ENCODE measurements at places on chromosomes 5 and 9.
A peak's percentile ranks its signal among the peaks of the same experiment; 100 is the strongest.

DNA sequence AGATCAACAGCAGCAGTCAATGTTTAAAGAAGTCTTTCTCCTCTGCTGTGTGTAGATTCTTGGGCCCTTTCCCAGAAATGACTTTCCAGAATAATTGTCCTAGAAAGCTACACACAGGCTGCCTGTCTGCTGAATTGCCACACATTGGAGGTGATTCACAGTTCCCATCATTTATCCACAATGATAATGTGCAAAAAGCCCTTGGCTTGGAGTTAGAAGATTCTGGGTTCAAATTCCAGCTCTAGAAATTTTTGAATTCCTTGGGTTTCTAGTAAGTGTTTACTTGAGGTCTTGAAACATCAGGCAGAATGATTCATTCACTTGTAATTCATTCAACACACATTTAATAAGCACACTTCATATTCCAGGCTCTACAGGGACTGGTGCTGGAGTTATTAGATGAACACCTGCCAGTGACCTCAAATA, 28.6 kb upstream of the EPB41L4B start:
- no peak for DNase-seq
- H3K27me3 ChIP-seq: no peaks in the 10 kb centered on the region
- H3K4me3 ChIP-seq: no peak overlapping the region
- no peaks in the 10 kb centered on the region for H3K36me3 ChIP-seq
- no peaks in the 10 kb centered on the region for H3K4me1 ChIP-seq
- no peak overlapping the region for H3K27ac ChIP-seq

- H3K4me3 ChIP-seq: no peak overlapping the region
- no peaks in the 10 kb centered on the region for H3K36me3 ChIP-seq
- H3K27ac ChIP-seq: peak overlapping the region; percentile 99
- H3K27me3 ChIP-seq: no peaks in the 10 kb centered on the region
- peaks cover 82% of the 10 kb centered on the region for H3K4me1 ChIP-seq
These were observed 29.4 kb upstream of the SYNPO start for GRCh38 chr5:150611026-150611425.

DNA sequence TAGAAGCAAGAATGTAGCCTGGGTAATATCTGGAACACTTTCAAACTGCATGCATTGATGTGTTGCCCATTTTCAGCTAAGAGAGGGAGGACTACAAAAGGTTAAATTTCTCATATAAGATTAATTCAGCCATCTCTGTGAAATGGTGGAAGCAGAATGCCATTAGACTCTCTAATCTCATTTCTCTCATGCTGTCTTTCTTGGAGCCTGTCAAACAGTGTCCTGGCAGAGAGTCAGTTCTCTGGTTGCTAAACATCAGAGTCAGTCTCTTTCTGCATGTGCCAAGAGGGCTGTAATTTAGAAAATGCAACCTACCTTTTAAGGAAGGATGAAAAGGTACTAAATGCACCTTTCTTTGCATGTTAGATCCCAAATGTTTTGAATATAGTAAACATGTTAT, 910 bp upstream of the GARNL3 start:
- peaks cover 33% of the 10 kb centered on the region for H3K4me1 ChIP-seq
- peaks cover 4% of the 10 kb centered on the region for H3K36me3 ChIP-seq
- DNase-seq: no peak
- H3K27me3 ChIP-seq: no peaks in the 10 kb centered on the region
- H3K27ac ChIP-seq: no peak overlapping the region

DNA sequence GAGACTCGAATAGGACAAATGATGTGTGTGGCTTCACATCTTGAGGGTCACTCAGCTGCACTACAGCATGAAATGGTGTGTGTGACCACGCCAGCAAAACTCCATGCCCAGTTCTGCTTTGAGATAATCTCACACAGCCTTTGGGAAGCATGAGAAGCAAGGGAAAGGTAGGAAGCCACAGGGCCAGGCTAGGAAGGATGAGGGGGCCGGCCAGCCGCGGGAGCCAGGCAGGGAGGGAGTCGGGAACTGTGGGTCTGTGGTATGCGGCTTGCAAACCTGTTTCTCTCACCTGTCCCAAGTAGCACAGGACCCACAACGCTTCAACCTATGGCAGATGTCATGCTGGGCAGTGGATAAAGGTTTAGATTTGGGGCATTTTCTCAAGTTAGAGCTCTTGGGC, 142.0 kb downstream of the HSPA4 start:
- H3K27ac ChIP-seq: no peak overlapping the region
- no peaks in the 10 kb centered on the region for H3K27me3 ChIP-seq
- H3K4me3 ChIP-seq: no peak overlapping the region
- H3K4me1 ChIP-seq: no peaks in the 10 kb centered on the region

DNA sequence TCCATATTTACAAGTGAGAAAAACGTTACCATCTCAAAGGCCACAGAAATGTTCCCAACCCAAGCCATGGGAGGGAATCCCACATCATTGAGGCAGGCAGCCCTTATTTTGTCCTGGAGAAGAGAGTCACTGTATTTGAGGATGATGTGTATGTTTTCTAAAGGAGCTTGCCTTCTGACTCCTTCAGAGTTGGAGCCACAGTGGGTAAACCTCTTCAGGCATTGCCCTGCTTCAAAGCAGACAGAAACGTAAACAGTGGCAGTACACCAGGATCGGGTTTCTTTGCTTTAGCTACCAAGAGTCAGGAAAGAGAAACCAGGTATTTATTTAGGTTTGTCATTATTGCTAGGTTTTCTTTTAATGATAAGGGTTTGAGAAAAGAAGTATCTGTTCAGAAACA, 45.7 kb downstream of the MUSK start:
- no peaks in the 10 kb centered on the region for H3K4me1 ChIP-seq
- H3K36me3 ChIP-seq: no peaks in the 10 kb centered on the region
- no peak for DNase-seq
- H3K4me3 ChIP-seq: no peak overlapping the region

GRCh38 chr9:110825950-110826349, 157.4 kb downstream of the MUSK start:
- no peak overlapping the region for H3K27ac ChIP-seq
- H3K36me3 ChIP-seq: no peaks in the 10 kb centered on the region
- no peak for DNase-seq
- H3K4me3 ChIP-seq: no peak overlapping the region
- no peaks in the 10 kb centered on the region for H3K4me1 ChIP-seq

DNA sequence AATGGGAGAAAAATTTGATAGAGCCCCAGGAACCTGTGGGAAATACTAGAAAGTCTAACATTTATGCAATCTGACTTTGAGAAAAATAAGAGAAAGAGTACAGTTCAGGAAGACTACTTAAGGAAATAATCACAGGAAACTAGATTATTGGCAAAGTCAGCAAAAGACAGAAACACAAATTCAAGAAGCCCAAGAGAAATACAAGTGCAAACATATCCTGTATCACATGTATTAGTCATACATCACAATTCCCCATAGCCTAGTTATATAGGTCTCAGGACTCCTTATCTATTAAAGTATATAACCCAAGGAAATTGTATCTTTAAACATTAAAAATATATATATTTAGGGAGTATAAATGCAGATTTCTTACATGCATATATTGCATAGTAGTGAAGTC, 100.8 kb downstream of the HOMER1 start:
- H3K27ac ChIP-seq: no peak overlapping the region
- no peaks in the 10 kb centered on the region for H3K36me3 ChIP-seq
- no peak for DNase-seq
- H3K4me1 ChIP-seq: no peaks in the 10 kb centered on the region

- H3K27me3 ChIP-seq: no peaks in the 10 kb centered on the region
- H3K36me3 ChIP-seq: no peaks in the 10 kb centered on the region
- no peak overlapping the region for H3K4me3 ChIP-seq
- DNase-seq: no peak
- H3K27ac ChIP-seq: no peak overlapping the region
- H3K4me1 ChIP-seq: peaks cover 43% of the 10 kb centered on the region
These were observed 16.9 kb downstream of the MED27 start for GRCh38 chr9:132062806-132063205.

- H3K27ac ChIP-seq: no peak overlapping the region
- no peak overlapping the region for H3K4me3 ChIP-seq
- DNase-seq: no peak
- H3K36me3 ChIP-seq: no peaks in the 10 kb centered on the region
These were observed 399.0 kb downstream of the LRRC70 start for GRCh38 chr5:62977661-62978060.

GRCh38 chr9:1421436-1421835, 371.3 kb downstream of the DMRT2 start:
- H3K27me3 ChIP-seq: no peaks in the 10 kb centered on the region
- H3K27ac ChIP-seq: no peak overlapping the region
- no peak for DNase-seq
- no peak overlapping the region for H3K4me3 ChIP-seq
- no peaks in the 10 kb centered on the region for H3K4me1 ChIP-seq

- peak; percentile 84 for DNase-seq
- H3K27me3 ChIP-seq: no peaks in the 10 kb centered on the region
- peak overlapping the region; percentile 83 for H3K4me3 ChIP-seq
- peaks cover 52% of the 10 kb centered on the region for H3K4me1 ChIP-seq
- H3K36me3 ChIP-seq: no peaks in the 10 kb centered on the region
These were observed 2.4 kb downstream of the SMARCA2 start for GRCh38 chr9:2017331-2018161.

DNA sequence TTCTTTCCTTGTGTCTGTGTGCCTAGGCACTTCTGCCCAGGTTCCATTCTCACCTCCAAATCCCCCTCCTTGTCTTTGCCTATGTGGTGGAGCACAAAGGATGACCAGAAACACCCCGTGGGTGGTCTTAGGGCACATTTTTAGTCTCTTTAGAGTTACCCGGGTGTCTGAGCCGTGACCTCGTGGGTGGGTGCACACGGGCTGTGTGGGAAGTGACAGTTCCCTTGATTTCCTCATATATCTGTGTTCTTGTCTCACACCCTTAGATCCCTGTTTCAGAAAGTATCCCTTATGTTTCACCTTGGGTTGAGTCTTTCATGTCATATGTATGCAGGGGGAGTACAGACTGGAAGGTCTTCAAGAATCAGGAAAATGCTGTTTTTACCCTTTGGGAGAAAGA, 13.4 kb upstream of the SMIM32 start:
- no peaks in the 10 kb centered on the region for H3K36me3 ChIP-seq
- H3K4me1 ChIP-seq: no peaks in the 10 kb centered on the region
- no peaks in the 10 kb centered on the region for H3K27me3 ChIP-seq
- H3K27ac ChIP-seq: no peak overlapping the region

DNA sequence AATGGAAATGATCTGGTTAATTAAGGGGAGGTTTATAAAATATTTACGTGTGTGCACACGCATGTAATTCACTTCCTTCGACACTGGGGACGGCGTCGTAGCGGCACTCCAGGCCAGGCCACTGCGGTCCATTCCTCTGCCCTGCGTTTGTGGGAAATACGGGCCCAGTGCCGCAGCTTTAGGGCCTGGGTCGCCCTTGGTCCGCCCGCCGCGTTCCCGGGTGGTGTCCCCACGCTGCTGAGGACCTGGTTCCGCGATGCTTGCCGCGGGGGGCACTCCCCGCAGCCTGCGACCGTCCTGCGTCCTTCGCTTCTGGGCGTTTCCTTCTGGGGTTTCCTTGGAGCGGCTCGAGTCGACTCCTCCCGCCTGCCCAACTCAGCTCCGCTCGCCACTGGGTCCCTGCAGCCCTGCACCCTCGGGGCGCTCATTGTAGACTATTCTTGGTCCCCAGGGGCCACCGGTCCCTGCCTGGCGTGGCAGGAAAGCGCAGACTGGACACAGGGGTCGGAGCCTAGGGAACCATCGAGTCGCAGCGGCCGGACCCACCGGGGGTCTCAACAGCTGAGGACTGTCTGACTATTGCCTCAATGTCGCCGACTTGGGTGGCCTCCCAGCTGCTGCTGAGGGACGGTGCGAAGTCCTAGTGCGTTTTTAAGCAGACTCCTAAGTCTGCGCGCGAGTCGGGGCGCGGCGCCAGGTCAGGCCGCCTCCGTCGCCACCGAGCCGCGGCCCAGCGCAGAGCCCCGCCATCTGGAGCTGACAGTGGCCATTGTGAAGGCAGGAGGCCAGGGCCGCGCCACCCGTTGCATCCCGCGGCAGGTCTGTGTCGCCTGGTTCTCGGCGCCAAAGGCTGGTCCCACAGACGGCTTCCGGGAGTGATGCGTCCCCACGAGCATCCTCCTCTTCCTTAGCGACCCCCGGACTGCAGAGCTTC, 4.4 kb upstream of the IRX1 start:
- H3K36me3 ChIP-seq: no peaks in the 10 kb centered on the region
- H3K4me1 ChIP-seq: no peaks in the 10 kb centered on the region
- no peak overlapping the region for H3K4me3 ChIP-seq

DNA sequence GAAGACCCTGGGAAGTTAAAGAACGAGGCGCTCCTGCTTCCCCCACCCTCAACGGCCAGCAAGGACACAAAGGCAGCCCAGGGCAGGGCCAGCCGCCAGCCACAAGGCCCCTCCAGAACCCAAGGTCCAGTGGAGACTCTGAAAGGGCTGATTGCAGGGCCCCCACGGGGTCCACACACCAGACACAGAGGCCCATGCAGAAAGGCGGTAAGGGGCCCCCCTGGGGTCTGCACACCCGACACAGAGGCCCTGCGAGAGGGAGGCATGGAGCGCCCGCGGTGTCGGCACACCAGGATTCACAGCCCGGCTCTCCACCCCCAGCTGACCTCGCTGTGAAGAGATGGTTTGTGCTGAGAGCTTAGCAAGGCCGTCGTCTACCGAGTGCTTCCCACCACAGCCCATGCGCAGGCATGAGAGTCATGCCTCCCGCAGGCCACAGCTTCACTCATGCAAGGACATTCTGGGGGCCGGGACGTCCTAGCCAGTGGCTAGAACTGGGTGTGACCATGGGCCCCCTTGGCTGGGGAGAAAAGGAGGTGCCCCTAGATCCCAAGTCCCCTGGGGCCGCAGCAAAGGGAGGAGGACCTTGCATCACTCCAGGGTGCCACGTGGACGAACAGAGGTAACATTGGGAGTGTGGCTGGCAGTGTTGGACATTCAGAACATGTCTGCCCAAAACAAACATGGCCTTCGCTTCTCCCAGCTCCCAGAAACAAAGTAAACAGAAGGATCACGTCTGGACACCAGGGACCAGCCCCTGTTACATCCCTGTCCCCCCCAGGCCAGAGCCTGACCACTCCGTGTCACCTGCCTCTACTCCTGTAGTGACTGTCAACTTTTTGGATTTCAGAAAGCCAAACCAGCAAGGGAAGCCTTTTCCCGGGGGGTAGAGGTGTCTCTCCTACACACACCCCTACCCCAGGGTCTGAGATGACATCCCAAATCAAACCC, 9.8 kb downstream of the BRD3 start:
- peaks cover 4% of the 10 kb centered on the region for H3K36me3 ChIP-seq
- DNase-seq: no peak
- H3K27me3 ChIP-seq: no peaks in the 10 kb centered on the region
- no peaks in the 10 kb centered on the region for H3K4me1 ChIP-seq
